PC-3 (cell line): ENCODE measurements at places on chromosomes 2 and 18. TPM values are rescaled to one million over a fixed set of nuclear protein-coding genes. Genes with fewer than 3 reads are reported as not detected.

EFHD1 gene
- total RNA-seq = 0.07 TPM in 1 of 2 replicates, not detected in the other

HOXD13 gene
- 0.36 and 0.46 TPM in 2 replicates for total RNA-seq

GRCh38 chr2:211745295-211746097, 793.1 kb downstream of the ERBB4 start:
- peak; percentile 75 for DNase-seq
- no peaks in the 10 kb centered on the region for H3K36me3 ChIP-seq
- H3K27me3 ChIP-seq = no peaks in the 10 kb centered on the region
- H3K27ac ChIP-seq = no peak overlapping the region
- H3K4me1 ChIP-seq = no peaks in the 10 kb centered on the region
- no peak overlapping the region for H3K4me3 ChIP-seq

DNA sequence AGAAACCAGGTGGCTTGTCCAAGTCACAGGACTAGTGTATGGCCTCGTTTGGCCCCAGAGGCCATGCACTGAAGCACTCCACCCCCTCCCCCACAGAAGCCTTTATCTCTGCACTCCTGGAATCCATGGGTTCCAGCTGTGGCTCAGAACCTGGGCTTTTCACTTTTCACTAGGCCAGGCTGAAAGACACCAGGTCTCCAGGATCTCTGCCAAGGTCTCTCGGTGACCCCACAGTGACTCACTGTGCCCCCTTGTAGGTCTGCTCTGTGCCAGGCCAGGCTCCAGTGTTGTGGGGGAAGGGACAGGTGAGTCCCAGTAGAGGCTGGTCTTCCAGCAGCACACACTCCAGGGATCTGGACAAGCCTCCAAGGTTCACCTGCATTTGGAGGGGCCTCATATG, 31.0 kb upstream of the GLI2 start:
- H3K4me1 ChIP-seq = peaks cover 31% of the 10 kb centered on the region
- DNase-seq = peak; percentile 49
- no peak overlapping the region for H3K27ac ChIP-seq
- H3K36me3 ChIP-seq = no peaks in the 10 kb centered on the region
- no peaks in the 10 kb centered on the region for H3K27me3 ChIP-seq

DNA sequence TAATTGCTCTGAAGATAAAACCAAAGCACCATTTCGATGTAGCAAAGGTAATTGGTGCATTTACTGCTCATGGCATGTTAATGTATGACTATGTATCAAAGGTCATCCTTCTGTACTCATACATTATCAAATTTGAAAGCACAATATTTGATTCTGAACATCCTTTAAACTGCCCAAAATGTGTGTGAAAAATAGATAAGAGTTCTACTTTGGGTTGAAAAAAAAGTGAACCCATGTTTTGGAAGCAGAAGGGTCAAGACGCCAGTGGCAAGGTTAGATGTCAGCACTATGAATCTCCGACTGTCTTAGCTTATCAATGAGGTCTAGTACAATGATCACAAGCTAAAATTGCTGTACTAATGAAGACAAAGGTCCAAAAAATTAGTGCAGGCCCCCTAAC, 83.1 kb downstream of the LNPK start:
- H3K4me1 ChIP-seq = no peaks in the 10 kb centered on the region
- H3K27me3 ChIP-seq = no peaks in the 10 kb centered on the region
- H3K27ac ChIP-seq = no peak overlapping the region
- H3K4me3 ChIP-seq = no peak overlapping the region
- H3K36me3 ChIP-seq = no peaks in the 10 kb centered on the region

DNA sequence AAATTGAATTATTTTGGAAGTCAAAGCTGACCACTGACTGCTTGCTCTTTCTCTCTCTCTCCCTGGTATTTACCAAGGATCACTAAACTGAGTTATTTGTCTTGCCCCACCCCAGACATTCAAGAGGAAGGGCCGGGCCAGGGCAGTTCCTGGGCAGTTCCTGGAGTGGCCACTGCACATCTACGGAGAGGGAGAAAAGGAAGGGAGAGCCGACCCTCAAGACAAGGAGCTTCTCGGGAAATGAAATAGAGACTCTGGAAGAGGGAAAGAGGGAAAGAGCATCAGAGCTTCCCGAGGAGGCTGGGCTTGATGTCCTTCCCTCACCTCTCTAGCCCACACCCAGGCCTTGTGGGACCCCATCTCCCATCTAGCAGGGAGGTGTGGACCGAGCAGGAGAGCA, 83.1 kb downstream of the SEPTIN10 start:
- DNase-seq = no peak
- no peaks in the 10 kb centered on the region for H3K36me3 ChIP-seq
- H3K4me1 ChIP-seq = peaks cover 6% of the 10 kb centered on the region; the same call in 1 of the 2 replicates
- H3K4me3 ChIP-seq = no peak overlapping the region

GRCh38 chr18:12328179-12328823, 20.3 kb downstream of the TUBB6 start:
- H3K4me1 ChIP-seq = no peaks in the 10 kb centered on the region
- DNase-seq = no peak
- no peaks in the 10 kb centered on the region for H3K27me3 ChIP-seq
- H3K27ac ChIP-seq = no peak overlapping the region
- peaks cover 36% of the 10 kb centered on the region for H3K36me3 ChIP-seq

- H3K27me3 ChIP-seq = no peaks in the 10 kb centered on the region
- peaks cover 35% of the 10 kb centered on the region for H3K4me1 ChIP-seq
Measured at GRCh38 chr2:64635976-64636911, 17.5 kb downstream of the SERTAD2 start.
